ENCODE measurements at places on chromosomes 13 and 19.

- no peak for DNase-seq
Observed at GRCh38 chr13:77335543-77335942, 8.6 kb upstream of the MYCBP2 start.

GRCh38 chr13:48808683-48809082 is 155.0 kb downstream of the CYSLTR2 start:
- DNase-seq, result no peak

GRCh38 chr19:51525651-51526050 is 5.8 kb downstream of the SIGLEC6 start:
- DNase-seq, result peak; percentile 63

DNA sequence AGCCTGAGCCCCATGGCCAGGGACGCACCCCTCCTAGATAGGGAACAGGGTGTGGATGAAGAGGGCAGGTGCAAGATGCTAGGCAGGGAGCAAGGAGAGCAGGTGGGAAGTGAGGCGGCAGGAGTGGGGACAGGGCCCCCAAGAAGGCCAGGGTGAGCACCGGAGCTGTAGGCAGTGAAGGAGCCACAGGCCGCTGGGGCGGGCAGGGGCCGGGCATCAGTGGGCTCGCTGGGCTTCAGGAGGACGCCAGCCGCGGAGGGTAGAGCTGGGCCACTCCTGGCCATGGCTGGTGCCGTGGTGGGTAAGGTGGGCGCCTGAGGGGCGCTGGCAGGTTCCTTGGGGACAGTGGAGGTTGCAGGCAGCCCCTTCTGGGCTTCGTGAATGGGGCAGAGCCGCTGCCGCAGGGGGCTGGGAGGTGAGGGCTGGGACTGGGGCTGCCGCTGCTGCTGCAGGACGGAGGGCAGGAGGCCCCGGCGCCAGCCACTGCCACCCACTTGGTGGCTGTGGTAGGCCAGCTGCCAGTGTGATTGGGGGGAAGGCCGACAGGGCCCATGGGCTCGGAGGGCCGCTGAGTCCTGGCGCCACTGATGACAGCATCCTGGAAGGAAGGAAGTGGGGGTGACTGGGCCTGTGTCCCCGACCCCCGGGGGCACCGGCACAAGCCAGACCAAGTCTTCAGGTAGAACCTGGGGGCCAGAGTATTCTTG is 2.1 kb downstream of the NKPD1 start:
- peak; percentile 84 for DNase-seq

GRCh38 chr19:18160971-18161635 is 8.1 kb downstream of the PIK3R2 start:
- DNase-seq, result no peak

DNA sequence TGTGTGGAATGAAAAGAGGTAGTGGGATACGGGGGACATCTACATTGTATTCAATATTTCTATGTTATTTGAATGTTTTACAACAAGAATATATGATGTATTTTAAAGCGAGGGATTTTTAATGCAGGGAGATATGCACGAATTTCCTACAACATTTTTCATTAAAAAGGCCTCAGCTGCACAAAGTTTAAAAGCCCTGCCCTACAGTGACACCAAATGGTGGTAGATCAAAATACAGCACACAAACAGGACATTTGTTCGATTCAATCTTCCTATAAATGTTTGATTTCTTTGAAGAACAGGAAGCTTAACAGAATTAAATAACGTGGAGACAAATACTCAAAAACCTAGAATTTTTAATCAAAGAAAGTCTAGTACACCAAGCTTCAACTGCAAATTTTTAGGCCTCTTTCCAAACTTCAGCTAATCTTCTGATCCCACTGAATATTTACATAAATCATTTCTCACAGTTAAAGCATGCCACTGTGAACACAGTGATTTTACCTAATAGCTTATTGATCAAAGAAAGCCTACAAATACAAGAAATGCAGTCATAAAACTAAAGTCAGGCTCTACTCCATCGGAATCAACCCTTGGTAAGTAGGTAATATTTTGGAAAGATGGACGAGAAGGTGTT is 257.2 kb downstream of the DIAPH3 start:
- no peak for DNase-seq

DNA sequence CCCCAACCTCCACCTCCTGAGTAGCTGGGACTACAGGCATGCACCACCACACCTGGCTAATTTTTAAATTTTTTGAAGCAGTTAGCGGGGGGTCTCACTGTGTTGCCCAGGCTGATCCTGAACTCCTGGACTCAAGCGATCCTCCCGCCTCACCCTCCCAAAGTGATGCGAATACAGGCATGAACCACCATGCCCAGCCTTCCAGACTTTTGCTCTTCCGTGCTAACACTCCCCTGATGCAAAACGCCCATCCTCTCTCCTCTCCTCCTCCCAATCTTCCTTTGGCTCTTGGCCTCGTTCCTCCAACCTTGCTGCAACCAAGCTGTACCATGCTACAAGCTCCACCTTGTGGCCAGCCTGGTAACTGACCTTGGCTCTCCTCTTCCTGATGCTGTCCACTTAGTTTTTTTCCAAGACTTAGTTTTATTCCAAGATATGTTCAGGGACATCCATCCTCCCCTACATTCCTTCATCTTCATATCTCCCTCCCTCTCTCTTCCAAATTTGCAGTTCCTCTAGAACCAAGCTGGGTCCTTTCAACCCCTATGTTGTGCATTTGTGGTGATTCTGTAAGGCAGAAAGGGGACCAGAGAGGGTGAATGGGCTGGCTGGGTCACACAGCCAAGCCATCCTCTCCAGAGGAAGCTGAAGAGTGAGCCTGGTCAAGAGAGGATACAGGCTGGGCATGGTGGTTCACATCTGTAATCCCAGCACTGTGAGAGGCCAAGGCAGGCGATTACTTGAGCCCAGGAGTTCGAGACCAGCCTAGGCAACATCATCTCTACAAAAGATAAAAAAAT is 32.8 kb downstream of the TINCR start:
- DNase-seq, result no peak

- no peak for DNase-seq
Observed at GRCh38 chr13:111865046-111865445, 201.9 kb upstream of the SOX1 start.

DNA sequence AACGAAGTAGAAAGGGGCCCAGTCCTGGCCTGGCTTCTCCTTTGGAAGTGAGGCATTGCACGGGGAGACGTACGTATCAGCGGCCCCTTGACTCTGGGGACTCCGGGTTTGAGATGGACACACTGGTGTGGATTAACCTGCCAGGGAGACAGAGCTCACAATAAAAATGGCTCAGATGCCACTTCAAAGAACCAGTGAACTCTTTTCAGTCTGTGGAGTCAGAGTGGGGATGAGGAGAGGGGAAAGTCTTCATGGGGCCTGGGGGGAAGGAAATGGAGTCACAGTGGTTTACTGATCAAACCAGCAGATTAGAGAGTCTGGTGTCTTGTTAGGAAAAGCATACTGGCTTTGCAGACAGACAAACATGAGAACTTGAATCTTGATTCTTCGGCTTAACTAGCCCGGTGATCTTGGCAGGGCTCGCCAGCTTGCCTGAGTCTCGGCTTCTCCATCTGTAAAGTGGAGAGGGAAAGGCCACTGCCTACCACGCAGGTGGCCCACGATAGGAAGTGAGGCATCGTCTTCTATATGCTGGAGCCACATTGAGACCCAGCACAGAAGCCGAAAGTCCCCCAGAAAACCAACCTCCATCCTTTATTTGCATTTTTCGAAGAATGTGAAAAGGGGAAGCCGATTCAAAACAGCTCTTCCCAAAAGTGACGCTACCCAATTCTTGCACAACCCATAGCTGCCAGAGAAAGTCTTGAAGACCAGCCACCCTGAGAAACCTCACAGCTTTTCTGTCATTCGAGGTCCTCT is at the start of gene FFAR1:
TSS of gene FFAR1 (plus strand) at position 732 of the 759 bp plus-strand sequence. CDS start 3,650 bp downstream, outside the sequence.
- peak; percentile 28 for DNase-seq

GRCh38 chr19:53647350-53647749 is 15.6 kb downstream of the DPRX start:
- no peak for DNase-seq

GRCh38 chr13:63773476-63773875 is 2357.8 kb upstream of the PCDH20 start:
- no peak for DNase-seq

GRCh38 chr13:42401376-42401775 is 129.4 kb downstream of the AKAP11 start:
- no peak for DNase-seq

DNA sequence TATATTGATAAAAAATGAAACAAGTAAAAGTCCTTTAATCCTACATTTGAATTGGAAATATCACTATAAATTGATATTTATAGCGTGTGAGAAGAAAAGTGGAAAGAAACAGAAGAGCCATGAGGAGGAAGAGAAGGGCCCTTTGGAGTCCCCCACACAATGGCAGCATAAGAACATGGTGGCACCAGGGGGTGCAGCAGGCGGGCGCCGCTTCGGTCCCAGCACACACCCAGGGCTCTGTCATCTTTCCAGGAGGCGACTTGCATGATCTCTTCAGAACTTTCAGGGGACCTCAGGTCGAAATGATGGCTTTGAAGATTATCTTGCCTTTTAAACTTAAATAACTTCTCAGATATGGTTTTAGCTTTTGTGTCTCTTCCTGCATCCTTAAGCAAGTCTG is 91.8 kb downstream of the TUBGCP3 start:
- DNase-seq, result no peak

DNA sequence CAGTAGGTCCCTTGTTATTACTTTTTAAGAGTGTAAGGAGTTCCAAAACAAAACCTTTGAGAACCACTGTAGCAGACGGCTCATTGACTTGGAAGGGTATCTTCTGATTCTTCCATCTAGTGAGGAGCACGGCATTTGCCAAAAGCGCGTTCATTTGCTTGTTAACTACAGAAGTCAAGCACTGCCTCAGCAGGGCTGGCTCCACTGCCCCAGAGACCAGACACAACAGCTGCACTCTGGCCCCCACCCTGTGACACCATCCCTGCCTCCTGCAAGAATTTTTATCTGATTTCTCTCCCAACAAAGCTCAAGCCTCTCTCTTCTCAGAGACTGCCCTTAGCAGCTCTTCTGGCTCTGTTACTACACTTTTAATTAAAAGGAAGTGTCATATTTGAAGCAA is 20.7 kb upstream of the XPO4 start:
- DNase-seq, result peak; percentile 50

- DNase-seq, result no peak
Observed at GRCh38 chr19:30686176-30686820, 314.1 kb downstream of the ZNF536 start.

GRCh38 chr19:42285541-42285941 is 16.4 kb upstream of the PRR19 start:
- no peak for DNase-seq

- DNase-seq, result no peak
Observed at GRCh38 chr19:18857223-18857622, 25.5 kb downstream of the UPF1 start.

DNA sequence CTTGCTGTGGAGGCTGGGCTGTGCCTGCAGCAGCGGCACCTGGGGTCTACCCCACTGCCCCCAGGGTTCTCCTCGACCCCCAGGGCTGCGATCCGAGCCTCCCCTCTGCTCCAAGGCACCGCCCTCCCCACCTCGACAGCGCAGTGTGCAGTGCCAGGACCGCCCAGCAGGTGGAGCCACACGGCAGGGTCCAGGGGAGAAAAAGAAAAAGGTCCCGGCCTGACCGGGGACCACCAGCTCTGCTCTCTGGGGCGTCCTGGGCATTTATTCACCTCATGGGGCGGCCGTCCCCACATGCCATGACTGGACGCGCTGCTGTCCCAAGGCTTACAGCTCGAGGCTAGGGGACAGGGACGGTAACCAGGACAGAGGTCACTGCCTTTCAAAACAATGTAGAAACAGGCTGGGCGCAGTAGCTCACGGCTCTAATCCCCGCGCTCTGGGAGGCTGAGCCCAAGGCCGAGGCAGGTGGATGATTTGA is 10.6 kb downstream of the REXO1 start:
- no peak for DNase-seq

DNA sequence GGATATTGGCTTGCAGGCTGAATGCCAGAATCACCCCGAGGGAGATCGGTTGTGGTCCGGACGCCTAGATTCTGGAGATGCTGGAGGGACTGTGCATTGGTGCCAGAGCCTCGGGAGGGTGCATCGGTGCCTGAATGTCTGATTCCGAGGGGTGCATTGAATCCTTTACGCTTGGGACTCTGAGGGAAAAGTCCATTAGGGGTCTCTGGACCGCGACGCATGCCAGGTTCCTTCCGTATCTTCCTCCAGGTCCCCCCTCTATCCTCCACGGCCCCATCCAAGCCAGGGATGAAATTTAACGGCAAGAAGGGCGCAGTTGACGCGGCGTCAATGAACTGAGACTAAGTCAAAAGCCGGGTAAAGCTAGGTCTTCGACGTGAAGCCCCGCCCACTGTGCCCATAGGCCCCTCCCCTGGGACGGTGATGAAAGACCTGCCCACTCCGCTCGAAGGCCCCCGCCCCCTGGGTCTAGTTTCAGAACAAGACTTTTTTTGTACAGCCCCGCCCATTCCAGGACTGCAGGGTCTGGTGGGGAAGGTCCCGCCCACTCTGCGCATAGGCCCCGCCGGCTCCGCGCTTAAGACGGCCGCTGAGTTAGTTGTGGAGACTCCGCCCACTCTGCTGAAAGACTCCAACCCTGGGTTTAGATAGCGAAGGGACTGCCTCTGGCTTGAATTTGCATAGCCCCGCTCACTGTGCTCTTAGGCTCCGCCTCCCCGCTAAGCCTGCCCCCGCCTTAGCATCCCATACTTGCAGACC is 737 bp downstream of the ZNF575 start:
- DNase-seq, result peak; percentile 99

- DNase-seq, result no peak
Observed at GRCh38 chr19:48969276-48970138, 4.4 kb downstream of the FTL start.

DNA sequence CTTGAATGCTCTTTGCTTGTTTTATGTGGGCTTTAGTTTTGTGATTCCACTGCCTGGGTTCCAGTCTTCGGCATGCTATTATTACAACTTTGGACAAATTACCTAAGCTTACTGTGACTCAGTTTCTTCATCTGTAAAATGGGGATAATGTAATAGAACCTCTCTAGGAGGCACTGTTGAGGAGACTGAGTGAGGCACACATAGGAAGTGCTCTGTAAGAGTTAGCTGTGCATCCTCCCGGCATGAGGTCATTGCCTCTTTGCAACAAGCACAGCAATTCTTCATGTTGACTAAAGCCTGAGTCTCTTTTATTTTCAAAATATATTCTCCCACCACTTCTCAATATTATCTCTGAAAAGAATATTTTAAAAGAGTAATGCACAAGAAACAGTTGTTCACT is 227.4 kb downstream of the DLEU7 start:
- DNase-seq, result no peak

DNA sequence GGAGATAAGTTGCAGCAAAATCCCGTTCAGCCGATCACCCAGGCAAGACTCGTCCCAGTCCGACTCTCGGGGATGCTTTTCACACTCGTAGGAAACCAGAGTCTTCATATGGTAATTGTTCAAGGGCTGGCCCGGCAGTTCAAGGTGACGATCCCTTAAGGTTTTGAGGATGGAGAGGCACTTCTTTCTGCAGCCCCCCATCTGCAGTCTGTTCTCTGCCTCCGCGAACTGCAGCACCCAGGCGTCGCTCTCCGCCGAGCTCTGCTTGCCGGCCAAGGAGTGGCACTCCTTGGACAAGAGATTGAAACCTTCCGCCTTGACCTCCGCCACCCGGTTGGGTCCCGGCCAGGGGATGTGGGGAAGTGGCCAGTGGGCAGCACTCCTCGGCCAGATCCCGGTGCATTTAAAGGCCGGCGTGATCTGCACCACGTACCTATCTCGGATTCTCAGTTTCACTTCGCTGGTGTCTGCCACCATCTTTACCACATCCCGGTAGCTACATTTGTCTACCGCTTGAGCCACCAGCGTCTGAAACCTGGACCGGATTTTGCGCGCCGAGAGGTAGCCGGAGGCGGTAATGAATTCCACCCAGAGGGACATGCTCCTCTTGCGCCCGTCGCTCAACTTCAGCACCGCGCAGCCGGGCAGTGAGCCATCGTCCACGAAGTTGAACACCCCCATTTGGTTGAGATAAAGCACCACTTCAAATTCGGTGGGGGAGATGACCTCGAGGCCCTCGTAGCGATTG is 1.1 kb downstream of the MAB21L1 start:
- DNase-seq, result peak; percentile 78

- DNase-seq, result no peak
Observed at GRCh38 chr13:92436924-92437323, 789.7 kb upstream of the GPC6 start.

Data from chondrocyte (in vitro differentiated cells).